ENCODE measurements at places on chromosomes 11 and 22. TPM values are rescaled to one million over a fixed set of nuclear protein-coding genes. Genes with fewer than 3 reads are reported as not detected.

DNA sequence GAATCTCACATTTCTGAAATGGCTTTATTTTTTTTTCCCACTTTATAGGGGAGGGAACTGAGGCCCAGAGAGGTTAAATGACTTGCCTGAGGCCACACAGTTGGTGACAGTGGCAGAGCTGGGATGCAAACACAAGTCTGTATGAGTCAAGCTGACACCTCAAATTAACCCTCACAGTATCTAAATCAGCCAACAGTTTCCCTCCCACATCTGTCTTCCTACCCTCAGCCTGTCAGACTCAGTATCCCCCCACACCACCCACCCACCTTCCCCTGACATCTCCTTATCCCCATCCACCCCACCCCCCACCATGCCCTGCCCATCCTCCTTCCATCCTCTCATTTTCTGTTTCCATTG is 95.2 kb downstream of the TP53I11 start:
- no peak for DNase-seq

- DNase-seq = no peak
Observed at GRCh38 chr11:117930668-117931330, 1.6 kb upstream of the TMPRSS13 start.

- DNase-seq = no peak
Observed at GRCh38 chr11:6734616-6735015, 37.2 kb downstream of the OR2AG2 start.

HDHD5 gene
- 46.4 TPM for polyA plus RNA-seq

GRCh38 chr11:19442554-19442910 is 201.8 kb upstream of the E2F8 start:
- no peak for DNase-seq

DNA sequence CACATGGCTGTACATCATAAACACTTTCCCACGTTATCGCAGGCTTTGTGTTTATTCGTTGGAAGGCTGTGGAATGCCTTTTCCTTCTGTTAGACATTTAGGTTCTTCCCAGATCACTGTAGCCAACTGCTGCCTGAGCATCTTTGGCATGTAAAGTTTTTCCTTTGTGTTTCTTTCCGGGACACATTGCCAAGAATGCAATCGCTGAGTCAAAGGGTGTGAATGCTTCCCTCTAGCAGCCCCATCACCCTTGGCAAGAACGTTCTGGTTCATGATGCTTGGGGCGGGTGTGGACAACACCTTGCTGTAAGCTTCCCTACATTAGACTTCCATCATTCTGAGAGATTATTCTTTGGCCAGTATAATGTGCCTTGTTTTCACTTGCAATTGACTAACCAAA is 136.2 kb downstream of the OSBP2 start:
- DNase-seq = no peak
